ENCODE measurements at places on chromosomes 16 and 17.

- no peak for DNase-seq
- no peaks in the 10 kb centered on the region for H3K36me3 ChIP-seq
- H3K27me3 ChIP-seq, result no peaks in the 10 kb centered on the region
- H3K4me3 ChIP-seq, result no peak overlapping the region
These were observed 65.0 kb upstream of the AXIN2 start for GRCh38 chr17:65626451-65626850.

DNA sequence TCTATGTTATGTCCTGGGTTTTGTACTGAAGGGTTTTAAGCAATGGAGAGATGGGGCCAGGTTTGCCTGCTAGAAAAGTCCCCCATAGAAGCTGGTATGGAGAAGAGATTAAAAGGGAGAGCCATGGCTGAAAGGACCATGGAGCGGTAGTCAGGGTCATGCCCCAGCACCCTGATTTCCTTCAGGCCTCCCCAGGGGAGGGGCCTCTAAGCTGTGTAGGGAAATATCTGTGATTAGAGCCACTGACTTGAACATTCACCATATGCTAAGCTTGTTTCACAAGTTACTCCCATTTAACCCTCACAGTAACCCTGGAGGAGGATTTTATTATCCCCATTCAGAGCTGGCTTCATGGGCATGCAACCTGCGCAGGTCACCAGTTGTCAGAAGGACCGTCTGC, 3.8 kb upstream of the ATP2A3 start:
- no peaks in the 10 kb centered on the region for H3K36me3 ChIP-seq
- H3K4me1 ChIP-seq, result no peaks in the 10 kb centered on the region
- H3K27me3 ChIP-seq, result peaks cover 15% of the 10 kb centered on the region
- H3K27ac ChIP-seq, result no peak overlapping the region
- H3K4me3 ChIP-seq, result no peak overlapping the region
- DNase-seq, result no peak

DNA sequence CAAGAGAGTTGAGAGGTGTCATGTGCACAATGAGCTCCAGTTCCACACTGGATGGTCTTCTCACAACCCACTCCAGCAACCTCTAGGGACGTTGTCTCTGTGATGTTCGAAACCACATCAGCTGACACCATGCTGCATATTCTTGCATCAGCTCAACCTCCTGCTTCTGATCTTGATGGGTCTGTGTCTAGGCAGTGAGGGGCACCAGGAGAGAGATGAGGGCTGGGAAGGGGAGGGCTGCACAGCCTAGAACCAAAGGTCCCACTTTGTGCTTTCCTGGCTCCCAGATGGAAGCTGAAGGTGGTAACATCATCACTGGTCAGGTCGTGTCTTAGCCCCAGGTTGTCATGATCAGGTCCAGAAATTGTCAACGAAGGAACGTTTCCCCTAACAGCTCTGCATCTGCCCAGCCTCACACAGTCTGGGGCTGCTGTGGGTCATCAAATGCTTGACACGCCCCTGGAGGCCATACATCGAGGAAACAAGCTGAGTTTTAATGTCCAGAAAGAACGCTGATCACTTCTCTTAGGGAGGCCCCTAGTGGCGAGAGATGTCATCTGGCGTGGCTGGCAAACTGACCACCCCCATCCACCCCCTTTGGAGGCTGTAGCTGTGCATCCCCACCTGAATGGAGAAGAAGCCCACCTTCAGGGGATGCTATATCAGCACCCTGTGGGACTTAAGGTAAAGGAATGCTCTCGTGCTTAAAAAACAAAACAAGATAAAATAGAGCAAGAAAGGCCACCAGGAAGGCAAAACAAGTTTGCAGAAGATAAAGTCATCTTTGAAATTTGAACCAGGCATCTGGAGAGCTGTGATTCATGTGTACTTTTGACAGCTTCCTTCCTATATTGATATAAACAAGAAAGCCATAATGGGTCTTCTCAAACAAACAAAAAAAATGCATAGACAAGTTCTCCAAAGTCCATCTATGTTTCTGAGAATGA, 58.3 kb downstream of the WIPI1 start:
- H3K4me3 ChIP-seq, result no peak overlapping the region
- H3K4me1 ChIP-seq, result peaks cover 5% of the 10 kb centered on the region
- DNase-seq, result peak; percentile 86
- no peak overlapping the region for H3K27ac ChIP-seq
- H3K27me3 ChIP-seq, result no peaks in the 10 kb centered on the region

- H3K4me1 ChIP-seq, result no peaks in the 10 kb centered on the region
- H3K27ac ChIP-seq, result no peak overlapping the region
- H3K36me3 ChIP-seq, result no peaks in the 10 kb centered on the region
- H3K4me3 ChIP-seq, result no peak overlapping the region
- no peak for DNase-seq
These were observed 146.1 kb downstream of the IRF8 start for GRCh38 chr16:86044881-86045590.

DNA sequence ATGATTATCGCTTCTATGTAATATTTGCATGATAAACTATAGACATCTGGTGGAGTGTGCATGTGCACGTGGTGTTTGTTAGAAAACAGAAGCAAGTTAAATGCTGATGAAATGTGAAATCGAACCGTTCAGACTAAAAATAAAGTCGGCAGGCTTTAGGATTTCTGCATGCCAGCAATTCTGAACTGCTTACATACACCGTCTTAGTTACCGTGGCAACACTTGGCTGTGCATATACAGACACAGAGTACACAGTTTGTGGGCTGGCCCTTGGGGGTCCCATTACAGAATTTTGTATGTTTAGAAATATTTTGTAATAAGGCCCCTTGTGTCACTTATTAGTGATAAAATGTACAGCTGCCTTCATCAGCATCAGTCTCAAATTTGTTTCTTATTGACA, 605.5 kb downstream of the RBFOX1 start:
- no peak overlapping the region for H3K27ac ChIP-seq
- no peak overlapping the region for H3K4me3 ChIP-seq
- no peak for DNase-seq
- H3K4me1 ChIP-seq, result no peaks in the 10 kb centered on the region

DNA sequence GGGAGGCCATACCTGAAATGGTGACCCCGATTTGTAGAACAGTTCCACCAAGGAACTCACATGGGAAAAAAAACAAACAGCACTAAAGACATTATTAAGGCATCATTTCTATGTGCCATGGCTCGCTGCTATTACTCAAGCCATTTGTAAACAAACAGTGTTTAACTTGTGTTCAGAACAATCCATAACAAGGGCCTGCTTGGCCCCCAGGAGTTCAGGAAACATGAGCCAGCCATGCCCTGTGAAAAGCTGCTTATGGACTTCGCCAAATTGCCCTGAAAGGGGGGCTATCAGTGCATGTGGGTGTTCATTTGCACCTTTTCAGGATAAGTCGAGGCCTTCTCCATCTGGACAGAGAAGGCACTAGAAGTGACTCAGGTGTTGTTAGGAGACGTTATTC, 8.0 kb downstream of the POLR3K start:
- H3K27ac ChIP-seq, result no peak overlapping the region
- H3K4me1 ChIP-seq, result no peaks in the 10 kb centered on the region
- no peaks in the 10 kb centered on the region for H3K27me3 ChIP-seq

DNA sequence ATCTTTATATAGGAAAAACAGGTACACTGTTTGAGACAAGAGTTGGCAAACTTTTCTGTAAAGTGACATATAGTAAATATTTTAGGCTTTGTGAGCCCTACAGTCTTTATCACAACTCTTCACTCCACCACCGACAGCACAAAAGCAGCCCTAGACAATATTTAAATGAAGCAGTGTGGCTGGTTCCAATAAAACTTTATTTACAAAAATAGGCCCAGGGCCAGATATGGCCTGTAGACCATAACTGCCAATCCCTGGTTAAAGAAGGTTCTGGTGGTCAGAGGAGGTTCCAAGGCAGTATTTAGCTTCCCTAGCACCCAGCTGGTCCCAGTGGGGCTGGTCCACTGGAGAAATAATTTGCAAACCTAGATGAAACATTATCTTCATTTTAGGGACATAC, 3.6 kb downstream of the FAM117A start:
- H3K4me1 ChIP-seq, result no peaks in the 10 kb centered on the region
- DNase-seq, result no peak
- H3K27me3 ChIP-seq, result no peaks in the 10 kb centered on the region
- H3K4me3 ChIP-seq, result no peak overlapping the region

GRCh38 chr16:3149630-3150345, 15.0 kb downstream of the ZNF213 start:
- no peaks in the 10 kb centered on the region for H3K4me1 ChIP-seq
- no peaks in the 10 kb centered on the region for H3K27me3 ChIP-seq
- peak overlapping the region; percentile 91 for H3K4me3 ChIP-seq
- H3K36me3 ChIP-seq, result no peaks in the 10 kb centered on the region

DNA sequence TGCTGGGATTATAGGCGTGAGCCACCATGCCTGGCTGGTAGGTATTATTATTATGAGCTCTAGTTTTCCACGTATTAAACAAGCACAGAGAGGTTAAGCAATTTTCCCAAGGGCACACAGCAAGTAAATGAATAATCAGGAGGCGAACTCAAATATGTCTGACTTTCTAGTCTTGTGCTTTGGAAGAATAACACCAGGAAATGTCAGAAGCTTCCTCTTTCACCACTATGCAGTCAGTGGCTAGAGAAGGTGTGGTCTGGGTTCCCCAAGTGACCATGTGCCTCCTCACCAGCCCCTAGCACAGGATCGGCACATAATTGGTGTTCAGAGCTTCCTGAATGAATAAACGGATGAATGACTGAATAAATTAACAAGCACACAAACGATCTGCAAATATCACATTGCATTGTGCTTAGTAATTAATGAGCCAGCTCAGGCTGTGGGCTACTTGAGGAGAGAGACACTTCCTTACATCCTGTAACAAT, 21.6 kb upstream of the SCNN1B start:
- no peaks in the 10 kb centered on the region for H3K36me3 ChIP-seq
- no peak overlapping the region for H3K27ac ChIP-seq
- no peaks in the 10 kb centered on the region for H3K27me3 ChIP-seq
- no peaks in the 10 kb centered on the region for H3K4me1 ChIP-seq

DNA sequence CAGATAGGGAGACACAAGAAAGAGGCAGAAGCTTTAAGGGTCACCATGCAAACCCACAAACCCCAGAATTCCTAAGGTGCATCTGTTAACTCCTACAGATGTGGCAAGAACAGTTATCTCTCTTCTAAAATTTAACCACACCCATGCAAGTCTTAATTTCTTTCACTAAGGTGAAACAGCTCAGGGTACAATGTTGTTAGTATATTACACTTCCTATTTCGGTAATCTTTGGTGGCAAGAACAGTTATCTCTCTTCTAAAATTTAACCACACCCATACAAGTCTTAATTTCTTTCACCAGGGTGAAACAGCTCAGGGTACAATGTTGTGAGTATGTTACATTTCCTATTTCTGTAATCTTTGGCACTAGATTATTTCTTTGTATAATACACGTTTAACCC, 6.6 kb downstream of the CCL23 start:
- no peak overlapping the region for H3K27ac ChIP-seq
- no peak for DNase-seq
- no peaks in the 10 kb centered on the region for H3K36me3 ChIP-seq
- H3K27me3 ChIP-seq, result no peaks in the 10 kb centered on the region

DNA sequence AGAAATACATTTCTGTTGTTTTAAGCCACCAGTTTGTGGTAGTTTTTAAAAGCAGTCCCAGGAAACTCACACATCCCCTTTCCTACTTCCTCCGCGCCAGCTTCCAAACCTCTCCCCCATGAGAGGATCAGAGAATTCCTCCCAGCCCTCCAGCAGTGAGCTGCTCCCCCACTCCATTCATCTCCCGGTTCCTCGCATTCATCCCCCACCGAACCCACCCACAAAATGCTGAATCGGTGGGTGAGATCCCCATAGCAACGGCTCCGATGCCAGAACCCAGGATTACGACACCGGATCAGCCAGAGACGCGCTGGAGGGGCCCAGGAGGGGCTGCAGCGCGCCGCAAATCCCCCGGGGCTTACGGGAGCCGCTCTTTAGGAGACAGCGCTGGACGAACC, 251.4 kb upstream of the RPL38 start:
- no peak overlapping the region for H3K27ac ChIP-seq
- DNase-seq, result peak; percentile 64
- H3K4me3 ChIP-seq, result no peak overlapping the region
- no peaks in the 10 kb centered on the region for H3K36me3 ChIP-seq
- H3K27me3 ChIP-seq, result no peaks in the 10 kb centered on the region

DNA sequence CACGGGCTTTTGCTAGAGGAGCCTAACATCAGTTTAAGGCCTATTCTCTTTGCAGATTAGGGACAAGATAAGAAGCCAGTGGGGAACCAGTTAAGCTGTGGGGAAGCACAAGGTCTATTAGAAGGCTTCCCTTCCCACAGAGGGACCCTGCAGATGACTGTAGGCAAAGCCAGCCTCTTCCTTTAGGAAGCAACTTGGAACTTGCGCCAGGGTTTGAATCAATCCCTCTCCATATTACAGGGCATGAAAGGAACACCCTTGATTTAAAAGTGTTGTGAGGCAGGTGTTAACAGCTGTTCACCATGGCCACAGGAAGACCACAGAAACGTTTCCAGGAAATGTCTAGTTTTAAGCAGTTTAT, 77.3 kb downstream of the RPTOR start:
- no peak for DNase-seq
- H3K4me3 ChIP-seq, result no peak overlapping the region
- H3K27me3 ChIP-seq, result no peaks in the 10 kb centered on the region
- H3K4me1 ChIP-seq, result no peaks in the 10 kb centered on the region
- peaks cover 5% of the 10 kb centered on the region for H3K36me3 ChIP-seq

DNA sequence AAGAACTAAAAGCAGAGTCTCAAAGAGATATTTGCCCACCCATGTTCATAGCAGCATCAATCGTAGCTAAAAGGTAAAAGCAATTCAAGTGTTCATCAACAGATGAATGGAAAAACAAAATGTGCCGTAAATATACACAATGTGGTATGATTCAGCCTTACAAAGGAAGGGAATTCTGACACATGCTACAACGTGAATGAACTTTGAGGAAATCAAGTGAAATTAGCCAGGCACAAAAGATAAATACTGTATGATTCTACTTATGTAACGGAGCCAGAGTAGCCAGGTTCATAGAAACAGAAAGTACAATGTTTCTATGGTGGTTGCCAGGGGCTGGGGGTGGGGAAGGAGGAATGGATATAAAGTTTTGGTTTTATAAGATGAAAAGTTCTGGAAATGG, 57.8 kb upstream of the IL34 start:
- no peaks in the 10 kb centered on the region for H3K27me3 ChIP-seq
- H3K36me3 ChIP-seq, result no peaks in the 10 kb centered on the region
- H3K4me1 ChIP-seq, result no peaks in the 10 kb centered on the region
- H3K4me3 ChIP-seq, result no peak overlapping the region
- no peak for DNase-seq

DNA sequence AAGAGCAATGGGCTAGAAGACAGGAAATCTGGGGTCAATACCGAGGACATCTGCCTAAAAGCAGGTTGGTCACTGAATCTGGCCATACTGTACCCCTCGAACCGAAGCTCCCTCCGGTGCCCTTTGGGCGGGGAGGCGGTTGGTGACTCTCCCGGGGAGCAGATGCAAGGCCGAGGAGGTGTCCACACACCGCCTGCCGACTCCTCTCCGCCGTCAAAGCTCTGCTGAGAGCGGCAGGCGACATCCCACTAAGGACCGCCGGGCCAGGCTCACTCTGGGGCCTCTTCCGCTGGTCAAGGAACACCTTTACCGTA, 458 bp downstream of the ZNF200 start:
- peak overlapping the region; percentile 96 for H3K27ac ChIP-seq
- peak overlapping the region; percentile 99 for H3K4me3 ChIP-seq
- H3K4me1 ChIP-seq, result 0 out of 2 replicates have a peak, but pooled peaks cover 10% of the 10 kb centered on the region
- peaks cover 39% of the 10 kb centered on the region for H3K36me3 ChIP-seq
- no peaks in the 10 kb centered on the region for H3K27me3 ChIP-seq
- DNase-seq, result no peak

Data from SK-N-SH (cell line).